Stimulated activated CD4-positive, alpha-beta T cell treated with anti-CD3 and anti-CD28 coated beads, Interleukin-12 subunit alpha, Interleukin-12 subunit beta, amount 100 ng/mL, for 4 hours (primary cell): ENCODE measurements at places on chromosomes 1 and 21.

GRCh38 chr1:60229821-60230220, 156.3 kb upstream of the C1orf87 start:
- no peak for DNase-seq

- no peak for DNase-seq
These were observed 54.9 kb downstream of the ADAMTS1 start for GRCh38 chr21:26790296-26790695.

- DNase-seq: no peak
These were observed 26.5 kb upstream of the VAV3 start for GRCh38 chr1:107991371-107992066.

- no peak for DNase-seq
These were observed 29.6 kb upstream of the RGS16 start for GRCh38 chr1:182633657-182634281.

DNA sequence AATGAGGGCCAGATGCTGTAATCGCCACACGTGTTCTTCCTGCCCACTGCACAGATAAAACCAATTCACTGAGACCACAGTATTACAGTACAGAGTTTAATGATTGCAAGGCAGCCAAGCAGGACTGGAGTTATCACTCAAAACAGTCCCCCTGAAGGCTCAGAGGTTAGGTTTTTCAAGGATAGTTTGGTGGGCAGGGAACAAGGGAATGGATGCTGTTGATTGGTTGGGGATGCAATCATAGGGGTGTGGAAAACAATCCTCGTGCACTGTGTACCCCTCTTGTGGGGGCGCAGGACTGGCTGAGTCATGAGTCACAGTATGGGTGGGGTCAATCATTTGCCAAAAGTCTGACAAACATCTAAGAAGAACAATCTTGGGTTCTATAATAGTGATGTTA, 12.4 kb upstream of the USP1 start:
- DNase-seq: no peak
